ENCODE measurements at places on chromosomes 5 and 9.

DNA sequence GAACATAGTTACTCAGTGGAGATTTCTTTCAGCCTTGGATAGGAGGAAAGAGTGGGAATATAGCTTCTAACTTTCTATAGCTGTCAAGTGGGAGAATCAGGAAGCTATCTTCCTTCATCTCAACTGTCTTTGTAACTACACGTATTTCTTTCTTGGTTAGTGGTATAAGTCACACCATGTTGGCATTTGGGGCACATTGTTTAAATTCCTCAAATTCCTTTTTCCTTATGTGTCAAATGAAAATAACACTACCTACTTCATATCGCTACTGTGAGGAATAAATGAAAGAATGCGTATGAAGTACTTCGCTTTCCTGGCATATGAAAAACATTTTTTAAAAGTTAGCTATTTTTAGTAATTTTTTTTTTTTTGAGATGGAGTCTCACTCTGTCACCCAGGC is 1082.5 kb upstream of the WWC1 start:
- no peak for DNase-seq

DNA sequence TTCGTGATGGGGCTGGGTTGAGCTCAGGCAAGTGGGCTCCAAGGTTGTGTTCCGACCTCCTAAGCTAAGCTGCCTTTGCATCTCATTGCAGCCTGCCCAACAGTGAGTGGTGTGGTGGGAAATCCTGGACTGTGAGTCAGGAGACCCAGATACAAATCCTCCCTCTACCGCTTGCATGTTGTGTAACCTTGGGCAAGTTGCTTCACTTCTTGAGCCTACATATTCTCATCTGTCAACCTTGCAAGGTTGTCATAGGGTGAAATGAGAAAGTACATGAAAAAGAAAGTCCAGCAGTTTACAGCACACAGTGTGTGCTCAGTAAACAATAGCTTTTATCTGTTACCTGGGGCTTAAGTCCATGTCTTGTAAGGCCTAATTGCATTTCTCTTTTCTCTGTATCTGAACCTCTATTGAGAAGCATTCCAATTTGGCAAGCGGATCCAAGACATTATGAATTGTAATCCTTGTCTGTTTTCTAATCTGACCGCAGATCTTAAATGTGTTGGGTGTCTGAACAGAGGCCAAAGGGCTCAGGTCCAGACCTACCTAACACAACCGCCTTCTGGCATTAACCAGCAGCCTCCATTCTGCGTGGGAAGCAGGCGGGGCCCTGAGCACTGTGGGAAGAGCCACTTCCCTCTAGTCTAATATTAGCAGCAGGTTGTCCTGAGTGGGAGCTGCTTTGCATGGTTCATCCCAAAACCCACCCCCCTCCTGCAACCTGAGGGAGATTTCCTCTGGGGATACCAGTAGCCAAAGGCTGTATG is 1.8 kb upstream of the GALNT12 start:
- no peak for DNase-seq

GRCh38 chr9:33903157-33903780 is 86.3 kb downstream of the UBE2R2 start:
- DNase-seq = no peak

- no peak for DNase-seq
Measured at GRCh38 chr9:125556046-125556721, 150.8 kb downstream of the MAPKAP1 start.

DNA sequence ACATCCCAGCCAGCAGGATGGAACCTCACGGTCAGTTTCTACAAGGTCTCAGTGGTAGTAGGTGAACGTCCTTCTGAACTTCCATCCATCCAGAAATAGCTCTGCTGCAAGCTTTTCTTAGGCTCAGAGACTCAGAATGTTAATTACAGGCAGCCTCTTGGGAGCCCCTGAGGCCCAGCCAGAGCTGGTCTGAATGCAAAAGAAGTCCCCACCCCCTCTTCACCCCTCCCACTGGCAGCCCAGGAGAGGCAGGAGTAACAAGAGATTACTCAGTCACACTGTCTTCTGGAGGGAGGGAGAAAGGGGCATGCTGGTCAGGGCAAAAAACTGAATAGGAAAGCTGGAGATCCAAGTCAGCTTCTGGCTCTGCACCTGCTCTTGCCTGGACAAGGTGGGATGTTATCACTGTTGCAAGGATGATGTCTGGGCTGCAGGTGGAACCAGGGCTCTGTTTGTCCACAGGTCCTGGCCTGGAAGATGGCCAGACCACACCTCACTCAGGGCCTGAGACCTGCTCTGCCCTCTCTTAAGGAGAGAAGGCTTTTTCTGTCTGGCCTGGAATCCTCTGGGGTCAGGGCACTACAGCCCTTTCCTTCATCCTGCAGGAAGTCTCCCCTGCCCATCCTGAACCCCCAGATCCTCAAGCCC is 9.1 kb downstream of the ENHO start:
- no peak for DNase-seq

- no peak for DNase-seq
Measured at GRCh38 chr5:179218943-179219330, 126.3 kb downstream of the ADAMTS2 start.

- DNase-seq = no peak
Measured at GRCh38 chr5:59955241-59955640, 61.7 kb upstream of the PDE4D start.

DNA sequence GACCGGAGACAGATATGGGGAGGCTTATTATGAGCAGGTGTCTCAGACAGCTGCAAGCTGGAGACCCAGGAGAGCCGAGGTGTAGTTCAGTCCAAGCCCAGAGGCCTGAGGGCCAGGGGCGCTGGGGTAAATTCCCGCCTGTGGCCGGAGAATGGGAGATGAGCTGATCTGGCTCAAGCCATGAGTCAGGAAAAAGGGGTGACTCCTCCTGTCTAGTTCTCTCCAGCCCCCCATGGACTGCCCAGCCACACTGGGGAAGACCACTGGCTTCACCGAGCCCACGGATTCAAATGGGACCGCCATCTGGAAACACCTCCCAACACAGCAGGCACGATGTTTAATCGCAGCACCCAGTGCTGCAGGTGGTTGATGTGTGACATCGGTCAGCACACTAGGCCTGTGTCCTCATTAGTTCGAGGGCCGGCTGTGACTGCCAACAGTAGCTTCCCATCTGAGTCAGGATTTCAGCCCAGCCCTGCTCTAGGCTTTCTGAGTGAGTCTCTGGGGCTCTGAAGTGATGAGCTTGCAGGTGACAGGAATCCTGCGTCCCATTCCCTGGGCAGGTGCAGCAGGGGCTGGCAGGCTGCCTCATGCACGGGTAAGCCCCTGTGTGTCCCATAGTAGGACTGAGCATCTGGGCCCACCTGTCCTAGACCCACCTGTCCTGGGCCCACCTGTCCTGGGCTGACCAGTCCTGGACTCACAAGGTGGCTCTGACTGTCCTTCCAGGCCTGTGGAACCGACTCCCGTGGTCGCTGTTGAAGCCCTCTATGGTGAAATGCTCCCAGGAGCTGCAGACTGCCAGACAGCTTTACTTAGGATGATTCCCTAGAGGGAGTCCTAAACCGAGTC is 49.7 kb downstream of the AHRR start:
- DNase-seq = peak; percentile 44

DNA sequence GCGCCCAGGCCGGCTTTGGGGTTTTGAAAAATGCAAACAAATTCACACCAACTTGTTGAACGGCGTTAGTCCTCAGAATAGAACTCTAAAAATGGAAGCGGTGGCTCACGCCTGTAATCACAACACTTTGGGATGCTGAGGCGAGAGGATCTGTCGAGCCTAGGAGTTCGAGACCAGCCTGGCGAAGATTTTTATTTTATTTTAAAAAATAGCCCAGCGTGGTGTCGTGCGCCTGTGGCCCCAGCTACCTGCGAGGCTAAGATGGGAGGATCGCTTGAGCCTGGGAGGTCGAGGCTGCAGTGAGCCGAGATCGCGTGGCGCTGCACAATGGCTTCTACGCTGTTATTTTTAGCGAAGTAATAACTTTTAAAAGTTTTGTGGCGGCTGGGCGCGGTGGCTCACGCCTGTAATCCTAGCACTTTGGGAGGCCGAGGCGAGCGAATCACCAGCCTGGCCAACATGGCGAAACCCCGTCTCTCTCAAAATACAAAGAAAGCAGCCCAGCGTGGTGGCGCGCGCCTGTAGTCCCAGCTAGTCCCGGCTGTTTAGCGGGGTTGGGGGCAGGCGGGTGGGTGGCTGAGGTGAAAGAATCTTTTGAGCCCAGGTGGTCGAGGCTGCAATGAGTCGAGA is 694 bp upstream of the PLIN2 start:
- no peak for DNase-seq

GRCh38 chr9:27377811-27378456 is 81.0 kb upstream of the EQTN start:
- DNase-seq = no peak

DNA sequence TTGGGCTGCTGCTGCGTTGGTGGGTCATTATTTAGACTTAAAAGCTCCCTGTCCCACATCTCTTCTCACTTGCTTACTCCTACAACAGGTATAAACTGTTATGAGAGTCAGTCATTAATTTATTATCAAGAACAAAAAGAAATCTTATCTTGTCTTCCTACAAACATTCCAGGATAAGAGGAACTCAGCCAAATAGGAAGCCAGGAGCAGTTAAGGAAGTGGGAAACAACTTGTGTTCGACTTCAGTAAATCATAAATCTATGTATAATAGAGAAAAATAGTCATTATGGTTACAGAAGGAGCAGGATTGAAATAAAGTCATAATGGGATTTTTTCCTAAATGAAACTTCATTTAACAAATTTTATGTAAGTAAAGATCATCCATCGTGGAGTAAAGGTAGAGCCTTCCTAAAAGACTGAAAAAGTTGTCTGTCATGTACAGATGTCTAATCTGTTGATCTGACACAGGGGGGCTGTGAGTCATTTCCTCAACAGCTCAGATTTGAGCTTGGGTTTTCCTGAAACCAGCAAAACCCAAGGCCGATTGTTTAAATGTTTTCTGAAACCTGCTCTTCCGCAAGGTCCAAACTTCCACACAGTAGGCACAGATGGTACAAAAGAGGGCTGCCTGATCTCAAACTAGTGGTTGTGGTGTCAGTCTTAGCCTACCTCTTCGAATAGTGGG is 25.3 kb upstream of the LRRTM2 start:
- DNase-seq = no peak

GRCh38 chr9:79610791-79611614 is 39.2 kb downstream of the TLE4 start:
- no peak for DNase-seq

DNA sequence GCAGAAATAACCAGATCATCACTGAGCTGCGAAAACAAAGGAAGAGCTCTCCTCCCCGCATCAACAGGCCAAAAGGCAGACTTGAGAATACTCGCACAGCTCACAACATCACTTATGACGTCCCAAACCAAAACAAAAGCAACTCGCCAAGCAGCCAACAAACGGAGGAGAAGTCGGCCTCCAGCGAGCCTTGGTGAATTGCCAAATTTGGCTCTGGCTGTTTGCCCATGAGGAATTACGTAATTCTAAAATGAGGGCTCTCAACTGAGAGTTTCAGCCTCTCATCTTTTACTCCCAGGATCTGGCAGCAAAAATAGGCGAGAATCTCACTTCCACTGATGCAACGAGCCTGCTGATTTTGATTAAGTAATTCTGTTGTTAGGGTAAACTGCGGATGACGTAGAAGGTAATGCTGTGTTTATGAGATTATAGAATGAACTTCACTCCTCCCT is 51.7 kb upstream of the SEMA6A start:
- peak; percentile 67 for DNase-seq

DNA sequence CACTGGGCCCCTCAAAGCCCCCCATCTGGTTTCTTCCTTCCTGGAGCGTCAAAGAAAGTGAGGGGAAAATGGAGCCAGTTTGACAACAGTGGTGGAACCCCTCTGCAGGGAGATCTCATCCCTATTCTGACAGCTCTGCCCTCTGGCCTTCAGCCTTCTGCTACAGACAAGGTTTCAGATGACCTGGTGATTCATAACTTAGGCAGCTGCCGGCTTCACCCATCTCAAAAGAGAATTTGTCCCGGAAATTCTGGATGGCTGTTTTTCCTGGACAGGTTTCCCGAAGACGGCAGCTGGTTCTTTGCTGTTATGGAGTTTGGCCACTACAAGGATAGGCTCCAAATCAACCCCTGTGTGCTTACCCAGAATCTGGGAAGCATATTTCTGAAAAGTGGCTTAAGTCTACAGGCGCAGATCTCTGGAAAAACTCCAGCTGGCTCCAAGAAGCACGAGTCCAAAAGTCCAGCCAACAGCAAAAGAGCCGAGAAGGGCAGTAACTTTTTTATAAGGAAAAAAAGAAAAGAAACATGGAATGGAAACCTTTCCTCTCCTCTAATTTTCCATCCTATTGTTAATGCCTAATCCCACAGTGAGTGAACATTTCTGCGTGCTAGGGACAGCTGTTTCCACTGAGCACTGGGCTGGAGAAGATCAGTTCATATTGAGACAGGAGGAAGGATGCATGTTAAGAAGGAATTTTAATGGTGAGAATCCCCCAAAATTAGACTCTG is 54.5 kb downstream of the ZNF366 start:
- no peak for DNase-seq

DNA sequence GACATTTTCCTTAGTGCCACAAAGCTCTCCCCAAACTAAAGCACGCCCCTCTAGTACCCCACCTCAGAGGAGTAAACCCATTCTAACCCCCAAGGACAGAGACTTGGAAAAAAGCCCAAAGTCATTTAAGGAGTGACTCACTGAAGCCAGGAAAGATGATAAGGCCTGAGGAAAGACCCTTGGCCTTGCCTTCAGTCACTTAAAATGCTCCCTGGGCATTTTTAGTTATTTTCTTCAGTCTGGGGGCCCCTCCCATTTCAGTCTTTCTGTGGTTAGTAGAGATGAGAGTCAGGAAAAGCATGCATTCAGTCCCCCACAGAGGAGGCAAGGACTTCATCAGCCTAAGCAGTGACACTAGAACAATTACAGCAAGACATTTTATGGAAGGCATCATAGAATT is 13.7 kb upstream of the TLX3 start:
- DNase-seq = no peak

DNA sequence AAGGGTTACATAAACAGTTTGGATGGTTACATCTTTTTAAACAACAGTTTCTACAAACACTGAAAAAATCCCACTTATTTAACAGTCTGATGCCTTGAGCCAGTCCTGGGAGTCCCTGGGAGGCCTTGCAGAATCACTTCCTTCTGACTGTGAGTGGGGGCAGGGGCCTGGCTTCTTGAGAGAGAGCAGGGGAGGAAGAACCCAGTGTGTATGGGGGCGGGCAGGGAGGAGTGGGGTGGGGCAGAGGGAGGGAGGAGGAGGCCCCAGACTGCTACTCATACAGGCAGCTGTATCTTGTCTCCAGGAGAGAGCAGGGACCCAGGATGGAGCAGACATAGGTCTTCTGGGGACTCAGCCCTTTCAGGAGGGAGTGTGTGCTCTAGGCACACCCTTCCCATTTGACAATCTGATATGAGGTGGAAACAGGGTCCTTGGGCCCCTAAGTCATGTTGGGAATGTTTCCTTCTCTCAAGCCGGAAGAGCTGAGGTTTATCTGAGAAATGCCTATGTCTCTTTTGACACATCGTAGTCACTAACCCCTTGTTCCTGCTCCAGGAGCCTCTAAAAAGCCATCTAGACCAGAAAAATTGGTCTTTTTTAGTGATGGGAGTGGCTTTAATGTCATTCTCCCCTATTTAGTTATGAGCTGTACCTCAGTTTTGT is 52.8 kb downstream of the IRF1 start:
- DNase-seq = no peak

DNA sequence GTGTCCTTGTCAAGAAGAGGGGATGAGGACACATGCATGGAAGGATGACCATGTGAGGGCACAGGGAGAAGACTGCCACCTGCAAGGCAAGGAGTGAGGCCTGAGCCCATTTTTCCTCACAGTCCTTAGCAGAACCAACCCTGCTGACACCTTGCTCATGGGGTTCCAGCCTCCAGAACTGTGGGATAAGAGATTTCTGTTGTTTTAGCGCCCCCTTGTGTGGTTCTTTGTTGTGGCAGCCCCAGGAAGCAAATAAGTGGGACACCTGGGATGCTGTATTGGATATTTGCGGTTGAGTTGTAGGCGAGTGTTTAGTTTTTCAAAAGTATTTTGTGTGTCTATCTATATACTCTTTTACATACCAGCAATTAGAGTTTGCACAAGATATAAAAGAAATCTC is 206.4 kb downstream of the NXNL2 start:
- DNase-seq = no peak
